Panc1 (cell line): ENCODE measurements at places on chromosomes 5 and 9. TPM values are rescaled to one million over a fixed set of nuclear protein-coding genes. Genes with fewer than 3 reads are reported as not detected.
A peak's percentile ranks its signal among the peaks of the same experiment; 100 is the strongest.

ANKS6 gene
- total RNA-seq, result 19.6 TPM

AP3S1 gene
- 88.8 TPM for total RNA-seq

FCN2 gene
- total RNA-seq, result not detected

CAMK4 gene
- 0.39 TPM for total RNA-seq

DNA sequence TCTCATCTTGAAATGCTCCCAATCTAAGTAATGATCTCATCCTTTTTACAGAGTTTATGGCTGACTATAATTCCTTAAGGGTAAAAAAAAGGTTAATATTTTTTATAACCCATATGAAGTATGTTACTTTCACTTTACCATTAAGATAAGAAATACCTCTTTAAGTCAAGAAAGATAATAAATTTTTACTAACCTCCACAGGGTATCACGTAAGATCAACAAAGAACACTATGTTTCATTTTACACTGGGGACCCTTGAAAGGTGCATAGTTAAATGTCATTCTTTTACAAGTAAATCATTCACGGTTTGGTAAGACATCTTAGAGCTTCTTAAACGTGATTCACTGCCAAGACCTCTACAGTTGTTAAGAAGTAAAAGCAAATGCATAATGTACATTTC, 472.7 kb upstream of the CDH9 start:
- H3K27ac ChIP-seq, result no peak overlapping the region
- no peaks in the 10 kb centered on the region for H3K36me3 ChIP-seq
- no peak for DNase-seq
- H3K27me3 ChIP-seq, result no peaks in the 10 kb centered on the region

DNA sequence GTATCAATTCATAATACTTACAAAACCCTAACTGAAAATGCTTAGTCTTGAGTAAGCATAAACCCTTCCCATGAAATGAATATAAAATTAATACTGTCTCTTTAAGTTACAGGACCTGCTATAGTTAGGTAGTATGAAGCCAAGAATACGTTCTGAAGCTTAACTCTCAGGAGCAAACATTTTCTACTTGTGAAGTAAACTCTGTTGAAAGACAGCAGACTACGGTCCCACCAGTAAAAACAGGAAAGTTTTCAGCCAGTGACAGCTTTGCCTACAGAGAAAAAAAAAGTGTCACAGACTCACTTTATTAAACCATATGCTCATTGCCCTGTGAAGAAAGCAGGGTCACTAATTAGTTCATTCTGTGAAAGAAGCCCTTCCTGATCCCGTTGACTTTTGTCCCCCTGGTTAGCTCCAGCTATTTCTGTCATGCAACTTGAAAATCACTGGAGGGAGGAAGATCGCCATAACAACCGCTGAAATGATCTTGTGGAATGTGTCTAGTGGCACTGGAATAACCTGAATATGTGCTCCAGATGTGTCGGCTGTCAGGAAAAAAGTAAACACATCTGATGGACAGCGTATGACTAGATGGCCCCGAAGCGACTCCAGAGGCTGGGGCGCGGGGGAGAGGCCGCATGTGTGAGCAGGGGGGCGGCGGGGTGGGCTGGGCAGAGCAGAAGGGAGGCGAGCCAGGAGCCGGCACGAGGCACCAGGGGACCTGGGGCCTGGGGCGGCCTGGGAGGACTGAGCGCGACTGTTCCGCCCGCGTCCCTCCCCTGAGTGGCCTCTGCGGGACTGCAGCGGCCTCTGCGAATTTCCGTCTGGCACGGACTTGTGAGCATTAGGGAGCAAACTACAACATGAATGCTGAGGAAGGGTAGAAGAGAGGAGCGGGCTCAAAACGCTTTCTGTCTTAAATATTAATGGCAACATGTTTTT, 41.9 kb downstream of the BNC2 start:
- DNase-seq, result no peak
- H3K27ac ChIP-seq, result no peak overlapping the region
- H3K36me3 ChIP-seq, result no peaks in the 10 kb centered on the region
- H3K4me1 ChIP-seq, result no peaks in the 10 kb centered on the region
- H3K4me3 ChIP-seq, result peak overlapping the region; percentile 31

DNA sequence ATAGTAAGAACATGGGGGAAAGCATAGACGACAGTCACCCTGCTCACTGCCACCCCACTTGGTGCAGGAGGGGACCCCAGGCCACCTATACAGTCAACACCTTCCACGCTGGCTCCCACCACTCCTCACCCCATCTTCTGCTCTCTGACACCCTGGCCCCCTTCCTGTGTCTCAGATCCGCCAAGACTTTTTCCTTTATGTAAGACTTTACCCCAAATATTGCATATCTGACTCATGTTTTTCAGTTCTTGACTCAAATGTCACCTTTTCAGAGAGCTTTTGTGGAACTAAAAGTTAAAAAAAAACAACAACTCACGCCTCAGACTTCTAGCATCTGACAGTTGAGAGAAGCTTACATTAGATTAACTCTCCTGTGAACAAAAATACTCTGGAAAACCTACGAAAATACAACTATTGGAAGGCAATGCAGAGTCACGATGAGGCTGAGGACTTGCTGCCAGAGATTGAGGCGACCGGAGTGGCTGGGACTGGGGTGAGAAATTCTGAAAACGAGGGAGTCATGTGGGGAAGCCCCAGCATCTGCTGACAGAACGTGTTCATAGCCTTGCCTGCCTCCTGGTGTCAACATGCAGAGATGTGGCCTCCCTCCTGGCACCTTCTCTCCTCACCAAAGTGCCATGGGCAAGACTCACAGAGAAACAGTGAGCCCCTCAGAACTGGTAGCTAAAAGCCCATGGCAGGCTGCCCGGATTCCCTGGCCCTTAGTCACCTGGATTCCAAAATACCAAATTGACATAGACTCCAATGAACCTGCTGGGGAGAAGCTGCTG, 22.4 kb upstream of the FCN2 start:
- no peaks in the 10 kb centered on the region for H3K36me3 ChIP-seq
- no peaks in the 10 kb centered on the region for H3K4me1 ChIP-seq
- no peak for DNase-seq
- H3K27me3 ChIP-seq, result no peaks in the 10 kb centered on the region; the same call in 1 of the 2 replicates
- no peak overlapping the region for H3K27ac ChIP-seq
- H3K4me3 ChIP-seq, result no peak overlapping the region

- no peak overlapping the region for H3K27ac ChIP-seq
- no peaks in the 10 kb centered on the region for H3K36me3 ChIP-seq
Measured at GRCh38 chr5:175681045-175681967, 23.4 kb downstream of the HRH2 start.

GRCh38 chr5:45796959-45797553, 100.9 kb upstream of the HCN1 start:
- H3K27me3 ChIP-seq, result no peaks in the 10 kb centered on the region
- no peak overlapping the region for H3K27ac ChIP-seq
- no peak for DNase-seq
- no peaks in the 10 kb centered on the region for H3K36me3 ChIP-seq

- no peaks in the 10 kb centered on the region for H3K4me1 ChIP-seq
- no peaks in the 10 kb centered on the region for H3K27me3 ChIP-seq
Measured at GRCh38 chr9:11269036-11269435, 656.2 kb upstream of the PTPRD start.
